ENCODE measurements at places on chromosomes 16 and 17.

GRCh38 chr16:20851601-20852000 is 45.3 kb downstream of the REXO5 start:
- DNase-seq: no peak

- no peak for DNase-seq
These were observed 7.0 kb upstream of the BRCA1 start for GRCh38 chr17:43132117-43132516.

DNA sequence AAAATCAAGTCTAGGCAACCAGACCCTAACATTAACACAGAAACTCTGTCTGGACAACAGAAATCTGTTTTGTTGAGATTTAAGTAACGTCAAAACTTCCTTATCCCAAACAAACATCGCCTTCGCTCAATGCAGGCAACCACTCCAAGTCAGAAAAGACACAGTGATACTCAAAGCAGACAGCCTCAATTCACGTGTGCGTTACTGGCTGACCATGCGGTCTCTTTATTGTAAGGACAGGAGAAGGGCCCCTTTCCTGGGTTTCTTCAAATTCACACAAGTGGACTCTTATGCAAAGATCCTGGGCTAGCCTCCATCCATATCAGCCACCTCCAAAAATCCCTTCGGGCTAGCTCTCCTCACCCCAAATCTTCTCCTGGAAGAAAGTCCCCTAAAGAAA is 467.7 kb downstream of the SOX9 start:
- no peak for DNase-seq

GRCh38 chr16:53007095-53007494 is 45.6 kb downstream of the CHD9NB start:
- no peak for DNase-seq

DNA sequence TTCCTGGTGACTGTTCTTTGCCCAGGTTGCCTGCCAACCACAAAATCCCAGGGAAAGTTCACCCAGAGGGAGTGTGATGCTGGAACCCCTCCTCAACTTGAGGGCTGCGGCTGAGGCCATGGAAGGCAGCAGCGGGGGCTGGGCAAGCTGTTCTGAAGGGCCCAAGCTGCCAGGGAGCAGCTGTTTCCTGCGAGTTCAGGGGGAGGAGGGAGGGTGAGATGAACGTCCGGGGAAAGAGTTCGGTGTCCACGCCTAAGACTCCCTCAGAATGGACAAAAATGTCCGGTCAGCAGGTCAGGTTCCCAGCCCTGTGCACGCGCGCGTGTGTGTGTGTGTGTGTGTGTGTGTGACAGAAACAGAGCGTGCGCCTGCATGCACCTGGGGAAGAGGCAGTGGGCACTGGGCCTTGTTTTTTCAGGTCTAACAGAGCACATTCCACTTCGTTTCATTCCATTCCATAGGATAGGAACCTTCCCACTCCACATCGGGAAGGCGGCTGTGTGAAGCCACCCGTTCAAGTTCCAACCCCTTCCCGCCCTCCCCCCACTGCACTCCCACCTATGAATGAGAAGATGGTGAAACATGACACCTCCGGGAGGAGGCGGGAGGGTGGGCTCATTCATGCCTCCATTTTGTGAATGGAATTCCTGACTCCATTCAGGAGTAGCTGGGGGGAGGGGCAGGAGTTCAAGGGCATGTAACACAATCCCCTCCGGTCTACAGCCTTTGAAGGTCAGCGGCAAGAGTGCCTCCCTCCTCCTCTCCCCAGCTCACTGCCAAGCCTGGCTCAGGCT is 15.7 kb downstream of the ETV4 start:
- peak; percentile 86 for DNase-seq

- no peak for DNase-seq
These were observed 19.3 kb upstream of the FOXF1 start for GRCh38 chr16:86490859-86491639.

GRCh38 chr16:20762404-20763123 is 1.2 kb upstream of the ACSM3 start:
- no peak for DNase-seq
